ENCODE measurements at places on chromosomes 7 and 10.
A peak's percentile ranks its signal among the peaks of the same experiment; 100 is the strongest.

GRCh38 chr10:62634576-62634975, 169.9 kb upstream of the ADO start:
- DNase-seq = no peak

DNA sequence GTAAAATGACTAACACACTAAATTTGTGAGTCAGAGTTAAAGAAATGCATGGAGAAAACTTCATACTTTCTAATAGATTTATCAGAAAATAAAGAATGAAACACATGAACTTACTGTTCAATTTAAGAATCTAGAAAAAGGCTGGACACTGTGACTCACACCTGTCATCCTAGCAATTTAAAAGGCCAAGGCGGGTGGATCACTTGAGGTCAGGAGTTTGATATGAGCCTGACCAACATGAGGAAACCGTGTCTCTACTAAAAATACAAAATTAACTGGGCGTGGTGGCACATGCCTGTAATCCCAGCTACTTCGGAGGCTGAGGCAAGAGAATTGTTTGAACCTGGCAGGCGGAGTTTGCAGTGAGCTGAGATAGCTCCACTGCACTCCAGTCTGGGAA, 1106.2 kb upstream of the LRRN3 start:
- no peak for DNase-seq

- DNase-seq = no peak
Observed at GRCh38 chr10:88537322-88537721, 45.8 kb downstream of the RNLS start.

DNA sequence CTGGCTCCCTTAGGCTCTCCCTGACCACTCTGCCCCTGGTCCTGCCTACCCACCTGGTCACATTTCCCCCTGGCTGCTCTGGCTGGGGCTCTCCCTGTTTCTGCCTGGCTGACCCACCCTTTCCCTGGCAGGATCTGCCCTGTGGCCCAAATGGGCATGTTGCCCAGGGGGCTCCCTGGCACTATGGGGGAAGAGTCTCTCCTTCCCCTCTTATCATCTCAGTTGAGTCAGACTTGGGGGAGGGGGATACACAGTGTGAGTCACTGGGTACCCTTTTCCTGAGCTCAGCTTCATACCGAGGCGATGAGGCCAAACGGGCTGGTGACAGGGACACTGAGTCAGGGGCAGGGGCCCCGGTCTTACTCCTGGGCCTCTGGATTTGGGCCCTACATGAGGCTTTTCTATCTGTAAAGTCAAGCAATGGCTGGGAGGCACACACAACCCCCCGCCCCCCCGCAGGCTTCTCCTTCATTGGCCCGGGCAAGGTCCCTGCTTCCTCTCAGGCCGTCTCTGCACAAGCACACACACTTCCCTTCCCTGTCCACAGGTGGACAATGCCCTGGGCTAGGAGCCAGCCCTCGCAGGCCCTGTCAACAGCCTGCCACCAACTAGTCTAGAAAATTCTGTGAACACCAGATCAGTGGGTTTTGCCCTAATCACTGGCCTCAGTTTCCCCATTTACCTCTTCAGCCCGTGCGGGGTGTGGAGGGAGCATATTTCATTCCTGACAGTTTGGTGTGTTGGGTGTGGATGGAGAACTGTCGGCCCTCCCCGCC, 627 bp upstream of the FLNC start:
- peak; percentile 50 for DNase-seq

GRCh38 chr10:112815269-112816032, 134.6 kb upstream of the TCF7L2 start:
- no peak for DNase-seq

Data from mucosa of gallbladder (tissue), 1 donor.